Stimulated activated CD8-positive, alpha-beta memory T cell treated with anti-CD3 and anti-CD28 coated beads, Interleukin-4, amount 100 ng/mL, for 24 hours (primary cell): ENCODE measurements at places on chromosomes 5 and 9.

- no peak for DNase-seq
These were observed 14.9 kb upstream of the C5orf63 start for GRCh38 chr5:127088251-127088650.

DNA sequence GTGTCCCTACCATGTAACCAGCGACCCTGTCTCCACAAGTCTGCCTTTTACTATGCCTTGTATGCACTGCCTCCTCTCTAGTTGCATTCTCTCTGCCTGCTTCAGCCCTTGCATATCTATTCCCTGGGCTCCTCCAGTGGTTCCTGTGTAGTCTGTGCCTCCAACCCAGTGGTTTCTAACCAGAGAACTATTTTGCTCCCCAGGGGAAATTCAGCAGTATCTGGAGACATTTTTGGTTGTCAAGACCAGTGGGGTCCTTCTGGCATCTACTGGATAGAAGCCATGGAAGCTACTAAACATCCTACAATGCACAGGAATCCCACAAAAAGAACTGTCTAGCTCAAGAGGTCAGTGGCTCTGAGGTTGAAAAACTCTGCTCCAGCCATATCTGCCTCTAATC lies 224.1 kb upstream of the RASEF start:
- no peak for DNase-seq

DNA sequence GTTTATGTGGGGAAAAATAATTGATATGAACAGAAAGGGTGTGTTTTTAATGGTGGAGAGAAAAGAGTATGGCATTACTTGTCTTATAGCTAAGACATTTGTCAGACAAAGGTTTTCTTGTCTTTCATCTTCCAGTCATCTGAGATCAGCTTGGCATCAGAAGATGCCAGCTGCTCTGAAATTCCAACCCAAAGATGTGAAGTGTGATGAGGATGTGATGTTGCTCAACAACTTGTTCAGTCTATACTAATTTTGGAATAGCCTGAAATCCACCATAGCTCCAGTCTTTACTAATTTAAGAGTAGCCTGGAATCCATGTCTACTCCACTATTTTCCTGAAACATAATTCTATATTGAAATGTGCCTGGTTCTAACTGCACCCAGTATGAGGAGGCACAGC lies 182.3 kb downstream of the CFAP90 start:
- no peak for DNase-seq

DNA sequence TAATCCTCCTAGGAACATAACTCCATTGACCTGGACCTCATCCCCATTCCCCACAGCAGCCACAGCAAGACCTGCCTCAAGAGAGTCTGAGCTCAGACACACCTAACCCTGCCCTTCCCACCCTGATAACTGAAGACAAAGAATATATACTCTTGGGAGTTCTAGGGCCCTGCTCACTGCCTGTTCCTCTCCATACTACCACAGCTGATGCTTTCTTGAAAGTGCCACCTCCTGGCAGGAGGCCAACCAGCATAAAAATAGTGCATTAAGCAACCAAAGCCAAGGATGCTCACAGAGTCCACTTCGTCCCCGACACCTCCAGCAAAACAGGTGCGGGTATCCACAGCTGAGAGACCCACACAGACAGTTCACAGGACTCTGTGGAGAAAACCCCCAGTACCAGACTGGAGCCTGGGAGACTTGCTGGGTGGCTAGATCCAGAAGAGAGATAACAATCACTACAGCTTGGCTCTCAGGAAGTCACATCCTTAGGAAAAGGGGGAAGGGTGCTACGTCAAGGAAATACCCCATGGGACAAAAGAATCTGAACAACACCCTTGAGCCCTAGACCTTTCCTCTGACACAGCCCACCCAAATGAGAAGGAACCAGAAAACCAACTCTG lies 23.5 kb downstream of the FAM114A2 start:
- no peak for DNase-seq

GRCh38 chr9:96493757-96494156 lies 43.8 kb downstream of the HABP4 start:
- DNase-seq = no peak

DNA sequence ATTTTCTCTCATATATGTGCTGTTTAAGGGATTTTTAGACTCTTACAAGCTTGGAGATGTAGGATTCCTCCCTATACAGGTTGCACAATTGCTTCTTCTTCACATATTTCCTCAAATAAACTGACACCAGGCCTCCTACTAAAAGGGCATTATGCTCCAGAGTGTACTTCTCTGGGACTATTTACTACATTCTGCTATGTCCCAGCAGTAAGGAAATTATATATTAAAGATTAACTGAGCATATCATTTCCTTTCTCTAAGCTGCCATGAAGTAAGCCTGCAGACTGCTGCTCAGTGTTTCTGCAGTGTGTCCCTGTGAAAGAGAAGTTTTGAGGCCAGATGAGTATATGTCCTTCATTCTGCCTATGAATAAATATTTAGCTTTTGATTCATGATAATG lies 356.9 kb upstream of the NUDT12 start:
- DNase-seq = no peak

GRCh38 chr5:171770153-171770552 lies 15.5 kb upstream of the SMIM23 start:
- no peak for DNase-seq

- no peak for DNase-seq
These were observed 139.4 kb downstream of the EFNA5 start for GRCh38 chr5:107531308-107531707.

DNA sequence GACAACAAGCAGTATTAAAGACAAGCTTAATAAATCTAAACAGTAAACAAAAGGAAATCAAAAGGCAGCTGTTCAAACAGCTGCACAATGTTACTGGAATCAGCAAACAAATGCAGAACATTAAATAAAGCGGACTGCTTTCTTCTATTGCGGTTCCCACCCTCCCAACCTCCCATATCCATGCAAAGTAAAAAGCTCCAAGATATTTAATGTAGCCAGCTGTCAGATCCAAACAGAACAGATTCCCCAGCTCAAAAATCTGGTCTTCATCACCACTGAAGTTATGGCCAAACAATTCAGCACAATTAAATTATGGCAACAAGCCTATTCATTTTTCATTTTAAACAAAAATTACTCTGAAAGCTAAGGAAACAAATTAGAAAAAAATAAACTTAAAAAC lies 75.9 kb downstream of the SLC38A9 start:
- no peak for DNase-seq

- DNase-seq = no peak
These were observed 69.4 kb upstream of the DAB2IP start for GRCh38 chr9:121581786-121582600.

- DNase-seq = no peak
These were observed 283.8 kb upstream of the DMRT1 start for GRCh38 chr9:557601-558201.

GRCh38 chr5:65248896-65249295 lies 232.8 kb downstream of the ADAMTS6 start:
- no peak for DNase-seq

- DNase-seq = no peak
These were observed 121.4 kb downstream of the MAPKAP1 start for GRCh38 chr9:125585503-125586171.

DNA sequence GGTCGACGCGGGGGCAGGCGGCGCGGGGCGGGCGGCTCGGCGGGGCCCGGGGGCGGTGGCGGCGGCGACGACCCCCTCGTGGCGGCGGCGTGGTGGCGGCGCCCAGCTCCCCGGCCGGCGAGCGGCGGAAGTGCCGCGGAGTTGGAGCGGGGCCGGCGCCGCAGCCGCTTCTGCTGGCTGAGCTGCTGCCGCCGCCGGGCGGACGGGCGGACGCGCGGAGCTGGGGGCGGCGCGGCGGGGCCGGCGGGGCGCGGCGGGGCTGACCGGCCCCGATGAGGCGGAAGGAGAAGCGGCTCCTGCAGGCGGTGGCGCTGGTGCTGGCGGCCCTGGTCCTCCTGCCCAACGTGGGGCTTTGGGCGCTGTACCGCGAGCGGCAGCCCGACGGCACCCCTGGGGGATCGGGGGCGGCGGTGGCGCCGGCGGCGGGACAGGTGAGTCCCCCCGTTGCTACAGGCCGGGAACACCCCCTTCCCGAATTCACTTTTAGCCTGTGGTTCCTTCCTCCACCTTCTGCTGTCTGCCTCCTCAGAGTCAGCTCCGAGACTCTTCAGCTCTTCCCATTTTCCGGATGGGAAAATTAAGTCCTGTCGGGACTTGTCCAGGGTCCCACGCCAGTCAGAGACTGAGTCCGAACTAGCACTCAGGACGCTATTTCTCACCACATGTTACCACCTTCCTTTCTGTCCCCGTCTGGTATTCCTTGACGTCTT lies at the start of gene GALNT10:
Gene GALNT10, plus strand, starts transcription at position 139 of the 710 bp plus-strand sequence. Its CDS starts 134 bp downstream, at position 273.
- peak; percentile 45 for DNase-seq

GRCh38 chr5:103915081-103915480 lies 352.5 kb upstream of the NUDT12 start:
- DNase-seq = no peak

DNA sequence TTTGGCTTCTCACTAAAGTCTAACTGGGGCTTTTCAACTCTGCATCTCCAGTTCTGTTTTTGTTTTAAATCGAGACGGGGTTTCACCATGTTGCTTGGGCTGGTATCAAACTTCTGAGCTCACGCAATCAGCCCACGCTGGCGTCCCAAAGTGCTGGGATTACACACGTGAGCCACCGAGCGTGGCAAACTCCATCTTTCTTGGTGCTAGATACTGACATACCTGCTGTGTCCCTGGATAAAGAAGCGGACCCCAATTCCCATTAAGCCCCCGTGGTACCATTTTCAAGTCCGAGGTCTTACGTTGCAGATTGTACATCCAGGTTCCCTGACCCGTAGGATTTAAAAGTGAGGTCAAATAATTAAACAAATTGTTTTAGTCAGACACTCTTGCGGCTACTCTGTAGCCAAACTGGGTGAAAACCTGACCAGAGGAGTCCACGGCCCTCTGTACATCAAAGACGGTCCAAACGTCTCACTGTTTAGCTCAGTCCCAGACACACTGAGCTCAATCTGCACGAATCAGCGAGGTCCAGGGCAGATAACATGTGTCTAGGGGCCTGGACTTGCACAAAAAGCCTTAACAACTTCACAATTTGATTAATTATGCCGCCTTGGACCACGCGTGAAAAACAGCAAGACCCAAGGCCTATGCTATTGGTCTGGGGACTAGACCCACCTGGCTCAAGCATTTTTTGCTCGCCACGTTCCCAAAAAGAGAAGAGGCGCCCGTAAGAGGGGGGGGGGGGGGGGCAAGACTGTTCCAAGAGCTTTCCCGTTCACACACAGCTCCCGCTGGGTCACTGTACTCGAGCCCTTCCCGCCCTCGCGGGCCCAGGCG lies 727 bp upstream of the DNAJA1 start:
- no peak for DNase-seq

GRCh38 chr9:137206602-137207001 lies 1.1 kb downstream of the NDOR1 start:
- DNase-seq = no peak

- no peak for DNase-seq
These were observed 140.6 kb downstream of the OSTF1 start for GRCh38 chr9:75228893-75229292.

- no peak for DNase-seq
These were observed 453.3 kb downstream of the DIRAS2 start for GRCh38 chr9:90189306-90189705.

- no peak for DNase-seq
These were observed 136.6 kb downstream of the SEC61B start for GRCh38 chr9:99358668-99359067.

DNA sequence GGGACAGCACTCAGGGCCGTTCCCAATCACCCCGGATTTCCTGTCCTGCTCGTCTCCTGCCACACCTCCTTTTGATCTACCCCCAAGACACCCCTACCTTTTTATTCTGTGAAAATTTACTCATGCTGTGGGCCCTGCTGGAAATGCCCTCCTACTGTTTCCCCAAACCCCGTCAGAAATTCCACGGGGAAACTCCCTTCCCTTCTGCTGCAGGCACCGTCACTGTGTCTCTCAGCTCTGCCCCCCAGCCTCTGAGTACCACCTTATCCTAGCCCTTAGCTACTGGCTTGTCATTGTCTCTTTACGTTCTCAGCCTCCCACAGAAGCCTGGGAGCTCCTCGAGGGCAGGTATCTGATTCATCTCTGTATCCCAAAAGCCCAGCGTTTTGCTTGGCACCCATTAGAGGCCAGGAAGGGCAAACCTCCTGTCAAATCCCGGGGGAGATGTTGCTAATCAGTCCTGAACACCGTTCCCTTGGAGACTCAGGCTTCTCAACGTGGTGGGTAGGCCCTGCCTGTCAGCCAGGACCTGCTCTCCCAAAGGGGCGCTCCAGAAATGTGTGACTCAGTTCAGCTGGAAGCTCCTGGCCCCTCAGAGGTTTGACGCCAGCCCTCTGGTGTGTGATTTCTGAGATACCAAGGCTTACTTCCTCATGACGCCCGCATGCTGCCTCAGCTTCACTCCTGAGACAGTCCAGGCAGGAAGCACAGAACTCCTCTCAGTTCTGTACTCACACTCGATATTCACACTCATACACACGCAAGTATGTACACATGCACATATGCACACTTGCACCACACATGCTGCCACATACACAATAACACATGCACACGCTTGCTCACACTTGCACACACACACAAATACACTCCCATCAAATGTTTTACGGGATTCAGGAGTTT lies 50.7 kb upstream of the GRHPR start:
- no peak for DNase-seq

GRCh38 chr5:133916914-133917313 lies 51.5 kb downstream of the C5orf15 start:
- no peak for DNase-seq

- no peak for DNase-seq
These were observed 201.7 kb downstream of the NNT start for GRCh38 chr5:43804723-43805122.

- no peak for DNase-seq
These were observed 101.3 kb upstream of the LARP1 start for GRCh38 chr5:154653764-154654485.

- no peak for DNase-seq
These were observed 152.1 kb downstream of the GNA14 start for GRCh38 chr9:77495834-77496671.

- DNase-seq = no peak
These were observed 65.8 kb downstream of the KCTD16 start for GRCh38 chr5:144236499-144236898.

GRCh38 chr5:5644249-5644648 lies 221.8 kb downstream of the ICE1 start:
- no peak for DNase-seq

DNA sequence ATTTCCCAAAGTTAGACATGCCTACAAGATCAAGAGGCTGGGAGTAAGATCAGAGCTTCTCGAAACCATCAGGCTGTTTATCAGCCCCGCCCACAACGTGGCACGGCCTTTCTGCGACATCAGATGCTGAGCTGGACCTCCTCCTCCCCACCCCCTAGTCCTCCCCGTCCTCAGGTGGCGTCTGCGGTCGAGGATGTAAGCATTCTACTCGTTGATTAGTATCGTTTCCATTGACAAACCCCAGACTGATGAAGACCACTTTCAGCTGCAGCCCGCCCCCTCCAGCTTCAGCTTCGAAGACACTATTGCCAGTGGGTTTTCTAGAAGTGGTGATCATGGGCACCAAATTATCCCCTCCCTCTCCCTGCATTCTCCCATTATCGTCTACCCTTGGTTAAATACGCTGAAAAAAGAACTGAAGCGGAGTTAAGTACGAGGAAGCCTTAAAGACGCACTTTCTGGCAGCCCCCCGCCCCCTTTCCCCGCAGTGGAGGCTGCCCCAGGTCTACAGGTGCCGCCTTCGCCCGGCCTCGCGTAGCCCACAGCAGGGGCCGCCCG lies 1.1 kb downstream of the PPIC start:
- DNase-seq = no peak

- no peak for DNase-seq
These were observed 43.0 kb upstream of the GAS1 start for GRCh38 chr9:86990290-86990689.

- no peak for DNase-seq
These were observed 163.2 kb downstream of the SLC28A3 start for GRCh38 chr9:84177407-84177806.
